ENCODE measurements at places on chromosomes 6 and 20.

- no peak for DNase-seq
Measured at GRCh38 chr6:163872335-163872734, 457.8 kb downstream of the QKI start.

DNA sequence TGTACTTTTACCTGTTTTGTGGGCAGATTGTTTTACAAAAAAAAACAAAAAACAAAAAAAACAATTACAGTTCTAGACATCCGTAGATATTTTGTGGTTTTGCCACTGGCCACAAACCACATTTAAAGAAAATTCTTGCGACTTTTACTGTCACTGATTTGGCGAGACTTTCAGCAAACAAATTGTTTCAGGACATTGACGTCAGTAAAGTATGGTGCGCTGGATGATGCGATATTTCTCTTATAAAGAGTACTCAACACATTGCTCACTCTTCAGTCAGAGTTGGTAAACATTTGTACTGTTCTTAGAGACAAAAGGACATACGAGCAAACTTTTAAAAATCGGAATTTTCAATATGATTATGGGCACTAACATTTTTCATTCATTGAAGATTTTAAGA, 229.8 kb downstream of the HAO1 start:
- DNase-seq: no peak

GRCh38 chr20:61922411-61922810, 143.3 kb downstream of the TAF4 start:
- no peak for DNase-seq

DNA sequence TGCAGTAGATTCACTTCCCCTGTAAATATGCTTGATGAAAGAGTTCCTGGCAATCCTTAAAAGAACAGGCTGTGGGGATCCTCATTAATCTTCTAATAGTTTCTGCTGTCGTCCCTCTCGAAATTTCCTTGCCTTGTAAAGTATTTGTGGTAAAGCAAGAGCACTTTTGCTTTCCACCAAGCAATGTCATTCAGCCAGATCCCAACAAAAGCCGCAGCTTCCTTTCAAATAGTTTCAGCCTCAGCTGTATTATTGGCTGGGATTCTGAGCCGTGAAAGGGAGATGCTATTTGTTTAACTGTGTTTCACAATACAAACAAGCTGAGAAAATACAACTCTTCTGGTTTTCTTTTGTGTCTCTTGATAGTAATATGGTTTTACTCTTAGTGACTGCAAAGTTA, 48.9 kb upstream of the EPHA7 start:
- DNase-seq: no peak

DNA sequence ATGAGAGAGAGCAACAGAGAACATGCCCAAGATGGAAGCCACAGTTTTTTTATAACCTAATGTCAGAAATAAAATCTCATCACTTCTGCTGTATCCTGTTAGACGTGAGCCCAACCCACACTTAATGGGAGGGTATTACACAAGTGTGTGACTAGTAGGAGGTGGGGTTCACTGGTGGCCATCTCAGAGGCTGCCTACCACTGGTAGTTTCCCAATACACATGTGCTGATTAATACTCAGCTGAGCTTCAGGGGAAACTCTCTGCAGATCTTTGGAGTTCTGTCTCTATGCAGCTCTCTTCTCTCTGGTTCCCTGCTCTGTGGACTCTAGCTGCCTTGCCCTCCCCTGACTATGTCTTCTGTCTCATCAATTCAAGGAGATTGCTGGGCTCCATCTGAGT, 35.7 kb downstream of the CNBD2 start:
- no peak for DNase-seq

GRCh38 chr6:94127716-94128115, 708.4 kb upstream of the EPHA7 start:
- no peak for DNase-seq

GRCh38 chr20:62183426-62184142, 756 bp downstream of the MTG2 start:
- no peak for DNase-seq

DNA sequence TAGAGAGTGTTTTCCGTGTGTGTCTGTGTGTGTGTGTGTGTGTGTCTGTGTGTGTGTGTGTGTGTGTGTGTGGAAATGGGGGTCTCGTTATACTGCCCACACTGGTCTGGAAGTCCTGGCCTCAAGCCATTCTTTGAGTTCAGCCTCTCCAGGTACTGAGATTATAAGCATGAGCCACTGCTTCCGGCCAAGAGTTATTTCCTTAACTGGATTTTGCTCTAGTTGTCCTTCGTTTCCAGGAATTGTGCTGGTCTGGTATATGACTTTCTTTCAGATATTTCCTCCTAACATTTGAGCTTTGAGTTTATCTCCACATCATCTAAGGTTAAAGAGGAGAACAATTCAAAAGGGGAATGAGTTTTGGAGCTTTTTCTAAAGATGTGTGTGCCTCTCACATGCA, 124.8 kb downstream of the SH3BGRL2 start:
- DNase-seq: no peak

GRCh38 chr6:30974490-30975252, 8.8 kb upstream of the MUC21 start:
- DNase-seq: no peak

GRCh38 chr6:119226089-119226488, 123.5 kb downstream of the MAN1A1 start:
- no peak for DNase-seq

DNA sequence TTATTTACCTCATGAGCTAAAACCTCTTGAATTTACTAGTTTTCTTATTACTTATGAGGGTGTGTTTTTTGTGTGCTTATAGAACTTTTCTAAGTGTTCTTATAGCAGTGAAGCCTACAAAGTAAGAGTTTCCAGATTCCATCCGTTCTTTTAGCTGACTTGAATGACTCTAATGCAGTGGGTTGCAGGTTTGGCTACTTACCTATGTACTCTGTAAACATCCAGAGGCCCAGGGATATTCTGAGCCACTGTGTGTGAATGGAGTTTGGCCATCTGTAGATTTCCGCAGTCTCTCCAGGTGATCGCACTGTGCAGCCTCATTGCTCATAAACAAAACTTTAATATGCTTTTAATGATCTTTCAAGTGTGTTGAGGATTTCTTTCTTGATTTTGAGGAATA, 157.8 kb downstream of the MYO6 start:
- DNase-seq: no peak

DNA sequence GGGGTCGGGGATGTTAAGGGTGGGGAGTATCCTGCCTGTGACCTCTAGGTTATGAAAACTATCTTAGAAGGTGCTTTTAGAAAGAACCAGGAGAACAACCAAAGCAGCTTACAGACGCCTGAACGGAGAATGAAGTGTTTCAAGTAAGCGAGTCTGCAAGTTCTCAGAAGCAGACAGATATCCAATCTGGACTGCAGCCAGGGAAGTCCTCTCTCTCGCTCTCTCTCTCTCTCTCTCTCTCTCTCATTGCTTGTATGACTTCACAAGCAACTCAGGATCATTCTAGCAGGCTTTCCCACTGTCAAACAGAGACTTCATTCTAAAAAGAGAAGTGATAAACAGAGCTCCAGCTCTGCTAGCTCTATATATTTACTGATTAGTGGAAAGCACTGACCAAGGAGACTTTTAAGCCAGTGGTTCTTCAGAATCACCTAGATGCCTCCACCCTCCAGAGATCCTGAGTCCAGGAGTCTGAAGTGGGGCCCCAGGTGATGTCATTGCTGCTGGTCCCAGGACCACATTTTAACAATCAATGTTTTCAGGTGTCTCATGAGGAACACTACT, 6.0 kb downstream of the TCF21 start:
- DNase-seq: no peak

DNA sequence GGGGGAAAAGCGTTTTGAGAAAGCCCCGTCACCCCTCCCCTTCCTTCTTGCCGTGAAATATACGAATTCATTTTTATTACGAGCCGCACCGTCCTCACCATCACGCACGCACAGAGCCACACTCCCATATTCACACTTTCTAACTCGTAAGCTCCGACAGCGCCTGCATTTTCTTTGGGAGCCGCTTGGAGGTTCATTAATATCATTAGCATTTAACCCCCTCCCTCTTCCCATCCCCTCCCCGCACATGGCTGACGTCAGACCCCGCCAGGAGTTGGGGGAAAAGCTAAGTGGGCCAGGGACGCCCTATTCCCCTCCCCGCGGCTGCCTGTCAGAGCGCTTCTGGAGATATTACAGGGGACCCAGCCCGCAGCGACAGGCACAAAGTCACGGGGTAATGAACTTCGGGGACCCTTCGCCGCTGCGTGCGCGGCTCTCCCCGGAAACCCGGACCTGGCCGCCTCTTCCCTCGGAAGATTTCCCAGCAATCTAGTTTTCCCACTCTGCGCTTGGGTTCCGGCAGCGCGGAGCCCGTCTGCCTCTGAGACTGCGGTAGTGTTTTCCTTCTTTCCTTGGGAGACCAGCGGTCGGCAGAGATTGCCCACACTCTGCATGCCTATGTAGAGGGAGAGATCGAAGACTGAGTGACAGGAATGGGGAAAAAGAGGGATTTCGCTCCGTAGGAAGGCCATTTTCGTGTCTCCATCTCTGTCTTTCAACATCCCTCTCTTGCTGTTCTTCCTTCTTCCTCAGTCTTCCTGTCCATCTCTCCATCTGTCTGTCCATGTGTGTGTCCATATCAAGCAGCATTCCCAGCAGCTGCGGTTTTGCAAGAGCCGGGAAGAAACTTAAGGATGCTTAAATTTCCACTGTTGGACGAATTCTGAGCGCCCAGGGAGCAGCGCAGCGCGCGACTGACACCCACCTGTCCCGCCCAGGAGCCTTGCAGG, at the start of gene NR2E1:
NR2E1 (plus strand) TSS at position 309 of the 950 bp plus-strand sequence. CDS start 744 bp downstream, outside the sequence.
- no peak for DNase-seq

DNA sequence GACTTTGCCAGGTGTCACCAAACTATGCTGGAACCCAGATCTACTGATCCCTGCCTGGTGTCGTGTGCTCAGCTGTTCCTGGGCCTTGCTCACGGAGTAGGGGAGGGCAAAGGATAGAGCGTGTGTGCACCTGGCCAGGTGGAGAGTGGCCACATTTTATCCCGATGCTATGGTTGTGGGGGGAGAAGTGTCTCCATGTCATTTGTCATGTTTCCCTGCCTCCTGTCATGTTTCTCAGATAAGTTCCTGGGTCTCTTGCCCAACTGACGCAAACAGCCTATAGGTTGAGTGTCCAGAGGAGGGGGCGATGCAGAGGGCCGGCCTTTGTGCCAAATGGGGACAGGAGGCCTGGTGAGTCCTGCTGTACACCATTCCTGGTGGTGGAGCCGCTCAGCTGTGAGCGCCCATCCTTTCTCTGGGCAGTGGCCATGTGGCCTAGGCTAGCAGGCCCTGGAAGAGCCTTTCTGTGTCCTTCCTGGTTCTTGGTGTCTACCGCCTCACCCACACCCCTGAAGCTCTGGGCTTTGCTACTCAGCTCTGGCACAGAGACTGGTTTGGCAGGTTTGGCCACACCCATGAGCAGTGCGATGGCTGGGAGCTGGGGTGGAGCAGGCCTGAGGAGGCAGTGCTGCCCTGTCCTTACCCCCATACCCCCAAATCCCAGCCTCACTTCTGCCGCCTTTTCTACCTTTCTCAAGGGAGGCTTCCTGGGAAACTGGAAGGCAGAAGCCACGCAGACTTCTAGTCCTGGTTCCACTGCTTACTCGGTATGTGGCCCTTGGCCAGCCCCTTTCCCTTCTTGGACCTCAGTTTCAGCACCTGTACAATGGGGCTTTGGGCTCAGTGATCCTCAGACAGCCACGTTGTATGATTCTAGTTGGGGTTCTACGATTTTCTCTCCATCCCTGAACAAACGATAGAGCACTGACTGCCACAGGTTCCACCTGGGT, 32.3 kb upstream of the EPB41L1 start:
- no peak for DNase-seq

DNA sequence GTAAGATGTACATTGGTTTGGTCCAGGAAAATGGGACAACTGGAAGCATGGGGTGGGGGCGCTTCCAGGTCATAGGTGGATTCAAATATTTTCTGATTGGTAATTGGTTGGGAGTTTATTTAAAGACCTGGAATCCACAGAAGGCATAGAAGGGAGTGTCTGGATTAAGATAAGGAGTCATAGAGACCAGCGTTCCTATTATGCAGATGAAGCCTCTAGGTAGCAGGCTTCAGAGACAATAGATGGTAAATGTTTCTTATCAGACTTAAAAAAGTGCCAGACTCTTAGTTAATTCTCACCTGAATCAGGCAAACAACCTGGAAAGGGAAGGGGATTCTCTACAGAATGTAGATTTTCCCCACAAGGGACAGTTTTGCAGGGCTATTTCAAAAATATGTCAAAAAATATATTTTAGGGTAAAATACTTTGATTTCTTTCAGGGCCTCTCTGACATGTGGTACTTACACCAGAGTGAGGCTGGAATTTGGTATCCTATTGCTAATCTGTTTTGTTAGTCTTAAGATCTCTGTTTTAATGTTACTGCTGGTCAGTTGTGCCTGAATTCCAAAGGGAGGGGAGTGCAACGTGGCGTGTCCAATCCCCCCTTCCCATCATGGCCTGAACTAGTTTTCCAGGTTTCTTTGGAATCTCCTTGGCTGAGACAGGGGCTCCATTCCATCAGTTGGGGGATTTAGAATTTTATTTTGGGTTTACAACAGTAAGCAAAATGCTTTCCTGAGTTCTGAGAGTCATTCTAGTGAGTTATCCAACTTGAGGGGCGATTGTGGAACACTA, 25.1 kb downstream of the PIGT start:
- DNase-seq: no peak

- DNase-seq: no peak
Measured at GRCh38 chr20:8602389-8603116, 466.3 kb upstream of the PLCB4 start.

GRCh38 chr20:46965477-46965876, 70.8 kb downstream of the EYA2 start:
- DNase-seq: no peak

DNA sequence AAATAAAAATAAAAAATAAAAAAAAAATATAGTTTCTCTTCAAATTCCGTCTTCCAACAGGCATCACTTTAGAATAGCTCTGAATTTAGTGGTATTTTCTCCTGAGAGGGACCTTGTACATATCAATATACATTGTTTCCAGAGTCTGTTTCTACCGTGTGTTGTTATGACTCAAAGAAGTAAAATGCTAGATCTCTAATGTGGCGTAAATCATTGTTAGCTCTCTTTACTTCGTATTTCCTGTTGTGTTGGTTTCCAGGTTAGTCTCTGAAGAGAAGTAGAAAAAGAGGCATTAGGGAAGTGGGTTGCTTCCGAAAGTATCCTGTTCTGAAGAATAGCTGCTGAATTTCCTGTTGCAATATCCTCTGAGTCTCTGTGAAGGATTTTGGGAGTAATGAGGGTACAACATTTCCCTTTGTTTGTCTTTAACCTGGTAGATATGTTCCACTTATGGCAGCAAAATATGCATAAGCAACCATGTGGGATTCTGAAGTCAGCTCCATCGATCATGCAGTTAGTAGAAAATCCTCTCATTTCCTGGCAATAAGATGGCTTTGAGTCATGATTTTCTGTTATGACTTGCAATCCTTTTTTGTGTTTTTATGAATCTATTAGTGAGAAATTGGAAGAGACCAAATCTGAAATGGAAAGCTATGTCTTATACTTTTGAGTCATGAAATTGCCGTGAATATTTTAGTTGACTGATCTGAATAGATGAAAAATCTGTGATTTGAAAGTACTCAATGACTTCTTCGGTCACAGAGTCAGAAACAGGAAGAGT, 42.0 kb upstream of the MCHR2 start:
- no peak for DNase-seq

DNA sequence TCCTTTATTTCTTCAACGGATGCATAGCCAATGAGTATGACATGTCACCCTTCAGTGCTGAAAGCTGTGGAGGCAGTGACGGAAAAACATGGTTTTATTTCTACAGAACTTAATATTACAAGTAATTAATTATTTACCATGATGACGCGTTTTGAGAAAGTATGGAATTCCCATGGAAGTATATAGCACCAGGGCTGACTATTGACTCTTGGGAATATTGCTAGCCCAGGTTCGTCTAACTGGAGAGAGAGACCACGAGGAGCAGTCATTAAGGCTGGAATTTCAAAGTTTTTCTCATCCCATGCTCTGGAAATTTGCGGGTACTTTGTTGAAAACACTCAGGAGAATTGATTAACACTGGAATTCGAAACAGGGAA, 155.2 kb upstream of the PRSS16 start:
- no peak for DNase-seq

Measured in progenitor cell of endocrine pancreas (in vitro differentiated cells).